ENCODE measurements at places on chromosomes 11 and 22.

- DNase-seq = no peak
These were observed 36.0 kb downstream of the MADD start for GRCh38 chr11:47305734-47306483.

- DNase-seq = no peak
These were observed 583 bp downstream of the MRPL23 start for GRCh38 chr11:1947592-1948237.

- DNase-seq = no peak
These were observed 9.3 kb downstream of the CARD18 start for GRCh38 chr11:105130189-105130813.

DNA sequence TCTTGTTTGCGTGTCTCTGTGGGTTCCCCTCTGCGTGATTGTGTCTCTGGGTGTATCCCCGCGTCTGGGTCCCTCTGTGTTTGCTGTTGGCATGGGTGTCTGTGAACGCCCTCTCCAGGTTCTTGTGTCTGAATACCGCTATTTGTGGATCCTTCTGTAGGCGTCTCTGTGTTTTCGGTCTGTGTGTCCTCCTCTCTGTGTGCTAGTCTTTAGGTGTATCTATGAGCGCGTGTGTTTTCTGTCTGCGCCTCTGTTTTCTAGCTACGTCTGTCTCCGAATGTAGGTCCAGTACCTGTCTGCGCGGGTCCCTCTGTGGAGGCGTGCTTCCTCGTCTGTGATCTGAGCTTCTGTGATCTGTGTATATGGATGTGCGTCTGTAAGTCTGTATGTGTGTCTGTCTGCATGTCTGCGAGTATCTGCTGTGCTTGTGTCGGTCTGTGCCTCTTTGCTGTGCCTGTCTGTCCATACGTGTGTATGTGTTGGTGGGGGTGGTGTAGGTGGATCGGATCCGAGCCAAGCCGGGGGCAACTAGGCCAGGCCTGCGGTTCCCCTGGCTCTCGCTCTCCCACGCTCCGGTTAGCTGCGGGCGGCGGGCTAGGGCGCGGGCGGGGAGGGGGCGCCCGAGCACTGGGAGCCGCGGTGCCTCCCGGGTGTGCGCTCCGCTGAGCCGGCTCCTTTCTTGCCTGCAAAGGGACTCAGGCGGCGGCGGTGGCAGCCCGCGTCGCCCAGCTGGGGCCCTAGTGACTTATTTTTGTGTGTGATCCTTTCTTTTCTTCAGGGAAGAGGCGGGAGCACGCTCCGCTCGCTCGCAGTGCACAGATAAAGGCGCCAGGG is 105.3 kb upstream of the E2F8 start:
- peak; percentile 58 for DNase-seq

GRCh38 chr11:119684361-119685110 is 44.5 kb downstream of the NECTIN1 start:
- no peak for DNase-seq

DNA sequence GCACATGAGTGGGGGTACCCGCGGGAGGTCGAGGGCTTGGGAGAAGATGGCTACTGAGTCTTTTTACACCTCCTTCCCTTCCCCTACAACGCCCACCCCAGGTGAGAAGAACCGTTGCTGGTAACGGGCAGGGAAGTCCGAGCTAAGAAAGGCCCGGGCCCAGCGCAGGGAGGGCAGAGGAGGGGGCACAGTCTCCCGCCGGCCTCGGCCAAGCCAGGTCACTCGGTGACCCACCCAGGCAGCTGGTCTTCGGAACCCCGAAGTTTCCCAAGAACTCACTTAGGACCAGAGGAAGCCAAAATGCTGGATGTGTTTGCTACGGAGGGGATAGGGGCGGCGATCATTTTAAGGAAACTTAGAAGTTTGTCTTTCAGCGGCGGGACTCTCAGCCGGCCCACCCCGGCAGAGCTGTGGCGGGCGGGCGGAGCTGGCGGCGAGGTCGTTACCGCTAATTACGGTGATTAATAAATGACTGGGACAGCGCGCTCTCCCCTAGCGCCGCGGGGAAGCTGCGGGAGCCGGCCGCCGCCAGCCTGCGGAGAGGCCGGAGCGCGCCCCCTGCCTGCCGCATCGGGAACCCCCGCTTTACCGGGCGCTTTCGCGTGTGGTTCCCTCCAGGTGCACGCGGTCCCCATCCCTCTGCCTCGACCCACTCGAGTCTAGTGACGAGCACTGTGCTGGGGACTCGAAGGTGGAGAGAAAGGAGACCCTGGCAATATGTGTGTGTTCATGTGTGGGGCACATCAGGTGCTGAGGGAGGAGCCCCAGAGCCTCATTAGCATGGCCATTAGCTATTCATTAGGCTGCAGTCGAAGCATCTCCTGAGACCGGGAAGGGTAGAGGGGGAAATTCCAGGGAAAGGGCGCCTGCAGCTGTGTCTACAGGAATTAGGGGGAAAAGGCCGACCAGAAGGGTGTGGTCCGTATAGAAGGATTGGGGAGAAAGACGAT is 945 bp downstream of the ROBO3 start:
- peak; percentile 81 for DNase-seq

DNA sequence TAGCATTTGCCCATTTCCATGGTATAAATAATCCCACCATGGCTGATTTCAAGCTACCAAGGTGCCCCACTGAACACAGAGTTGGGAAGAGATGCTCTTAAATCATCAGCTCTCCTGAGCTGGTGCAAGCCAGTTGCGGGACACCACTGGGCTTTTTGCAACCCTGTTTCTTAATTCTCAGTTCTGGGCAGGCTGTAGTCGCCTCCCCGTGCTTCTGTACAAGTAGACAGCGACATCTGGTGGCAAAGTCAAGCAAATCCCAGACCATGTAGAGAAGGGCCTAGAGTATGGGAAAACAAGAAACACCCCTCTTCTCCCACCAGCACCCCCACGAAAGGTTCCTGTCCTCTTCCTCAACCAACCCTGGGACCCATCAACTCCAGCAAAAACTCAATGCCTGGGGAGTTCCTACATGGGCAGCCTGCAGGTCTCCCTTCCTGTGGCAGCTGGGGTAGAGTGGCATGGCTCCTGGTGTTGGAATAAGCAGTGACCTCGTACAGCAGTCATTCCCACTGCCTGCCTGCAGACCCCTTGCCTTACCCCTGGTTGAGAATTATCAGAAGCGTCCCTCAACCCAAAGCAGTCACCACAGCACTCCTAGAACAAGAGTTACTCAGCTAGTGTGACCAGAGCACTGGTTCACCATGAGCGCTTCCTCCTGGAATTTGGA is 68.4 kb downstream of the IGLL5 start:
- peak; percentile 77 for DNase-seq

DNA sequence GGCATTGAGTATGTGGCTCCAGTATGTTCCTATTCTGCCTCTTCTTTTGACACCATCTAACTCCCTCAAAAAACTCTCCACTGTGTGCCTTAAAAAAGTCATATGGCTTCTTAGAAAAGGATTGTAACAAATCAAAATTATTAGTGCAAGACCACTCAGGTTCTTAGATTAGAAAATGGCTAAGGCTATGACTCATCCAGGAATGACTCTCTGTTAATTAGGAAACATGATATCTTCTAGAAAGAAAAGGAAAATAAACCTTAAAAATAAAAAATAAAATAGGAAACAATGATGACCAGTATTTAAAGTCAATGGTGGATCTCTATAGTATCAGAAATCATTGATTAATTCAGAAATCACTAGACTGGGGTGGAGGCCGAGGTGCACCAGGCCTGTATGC is 21.7 kb downstream of the SLC25A17 start:
- no peak for DNase-seq

GRCh38 chr11:32916361-32916760 is 23.8 kb downstream of the QSER1 start:
- DNase-seq = no peak

DNA sequence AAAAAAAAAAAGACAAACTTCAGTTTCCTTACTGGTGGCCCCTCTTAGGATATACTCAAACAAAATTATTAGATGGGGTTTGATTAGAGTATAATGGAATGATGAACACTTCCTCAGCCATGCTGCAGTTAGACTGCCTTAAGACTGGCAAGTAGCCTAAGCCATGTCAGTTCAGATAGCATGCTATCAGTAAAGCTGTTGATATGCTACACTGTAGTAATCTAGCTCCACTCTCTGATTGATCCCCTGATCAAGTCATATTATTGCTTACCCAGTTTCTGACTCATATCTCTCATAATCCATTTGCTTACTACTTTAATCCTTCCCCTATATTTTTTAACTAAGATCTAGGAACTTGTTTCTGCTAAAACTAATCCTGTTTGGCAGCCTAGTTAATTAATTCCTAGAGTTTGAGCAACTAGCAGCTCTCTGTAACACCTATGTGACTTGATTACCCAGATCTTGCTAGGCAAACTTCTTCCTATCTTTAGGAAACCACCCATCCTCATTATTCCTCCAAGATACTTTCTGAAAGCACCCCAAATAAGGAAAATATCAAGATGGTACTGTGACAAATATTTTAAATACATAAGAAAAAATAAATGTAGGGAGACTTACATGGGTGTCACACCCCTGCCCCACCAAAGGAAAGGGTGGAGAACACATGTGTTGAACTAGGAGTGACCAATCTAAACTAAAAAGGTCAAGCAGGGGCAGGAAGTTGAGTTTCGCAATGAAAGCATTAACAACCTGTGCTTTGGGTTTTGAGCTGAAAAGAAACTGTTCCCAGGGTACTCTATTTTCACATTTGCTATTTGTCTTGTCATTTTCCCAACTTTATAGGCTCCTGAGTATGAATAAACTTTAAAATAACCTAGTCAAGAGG is 43.2 kb downstream of the PIK3C2A start:
- DNase-seq = no peak

DNA sequence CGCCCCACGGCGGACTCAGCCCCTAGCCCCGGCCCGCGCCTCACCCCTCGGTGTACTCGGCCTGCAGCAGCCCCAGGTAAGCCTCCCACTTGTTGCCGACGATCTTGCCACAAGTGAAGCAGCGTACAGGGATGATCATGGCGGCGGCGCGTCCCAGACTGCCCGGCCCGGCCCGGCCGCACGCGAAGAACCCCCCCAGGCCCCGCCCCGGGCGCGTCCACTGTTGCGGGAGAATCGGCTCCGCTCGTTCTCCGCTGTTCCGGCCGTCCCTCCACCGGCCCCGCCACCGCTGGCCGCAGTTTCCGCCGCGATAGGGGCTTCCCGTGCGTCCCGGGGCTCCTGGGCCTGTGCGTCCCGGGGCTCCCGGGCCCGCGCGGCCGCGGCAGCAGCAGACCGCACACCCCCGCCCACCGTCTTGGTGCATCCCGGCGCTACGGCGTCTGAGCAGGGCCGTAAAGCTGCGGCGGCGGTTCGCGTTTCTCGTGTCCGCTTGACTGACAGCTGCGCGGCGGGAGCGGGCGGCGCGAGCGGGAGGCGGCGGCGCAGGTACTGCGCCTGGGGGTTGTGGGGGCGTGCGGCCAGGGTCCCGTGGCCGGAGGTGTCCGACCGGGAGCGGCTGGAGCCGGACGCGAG is at the start of the genes POLR2L and TSPAN4:
POLR2L (minus strand) TSS at position 160 of the 633 bp plus-strand sequence; CDS start at position 139, 21 bp downstream.
TSPAN4 (plus strand) TSS at position 483 of the 633 bp plus-strand sequence. CDS start 7,453 bp downstream, outside the sequence.
- peak; percentile 87 for DNase-seq

DNA sequence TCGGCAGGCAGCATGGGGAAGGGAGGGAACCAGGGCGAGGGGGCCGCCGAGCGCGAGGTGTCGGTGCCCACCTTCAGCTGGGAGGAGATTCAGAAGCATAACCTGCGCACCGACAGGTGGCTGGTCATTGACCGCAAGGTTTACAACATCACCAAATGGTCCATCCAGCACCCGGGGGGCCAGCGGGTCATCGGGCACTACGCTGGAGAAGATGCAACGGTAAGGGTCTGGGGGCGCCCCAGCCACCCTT is 204 bp downstream of the FADS2 start:
- no peak for DNase-seq

DNA sequence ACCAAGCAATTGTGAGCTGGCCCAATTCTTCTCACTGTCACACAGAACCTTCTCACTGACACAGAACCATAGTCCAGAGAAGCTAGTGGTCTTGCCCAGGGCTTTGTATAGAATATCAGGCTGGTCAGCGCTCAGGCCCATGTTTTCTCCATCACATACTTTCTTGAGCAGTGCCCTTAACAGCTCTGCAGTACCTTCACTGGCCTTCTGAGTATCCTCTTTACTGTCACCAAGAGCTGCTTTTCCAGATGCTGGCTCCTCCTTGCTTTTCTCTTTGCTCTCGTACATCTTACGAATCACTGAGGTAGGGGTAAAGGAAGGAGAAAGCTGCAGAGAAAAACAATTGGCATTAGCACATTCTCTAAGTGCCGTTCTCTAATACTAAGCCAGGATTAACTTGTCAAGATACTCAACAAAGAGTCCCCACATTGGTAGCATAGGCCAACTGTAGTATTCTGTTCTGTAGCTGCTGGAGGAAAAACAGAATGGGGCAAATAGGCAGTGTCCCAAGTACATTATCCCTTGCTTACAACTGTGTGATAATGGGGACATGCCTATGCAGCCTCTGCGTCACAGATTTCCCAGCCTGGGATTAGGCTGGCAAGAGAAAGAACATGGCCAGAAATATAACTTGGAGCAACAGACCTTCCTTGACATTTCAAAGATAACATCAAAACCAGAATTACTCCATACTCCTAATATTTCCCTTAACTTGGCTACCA is 43.5 kb downstream of the DRG1 start:
- no peak for DNase-seq

GRCh38 chr11:79697905-79698304 is 257.1 kb upstream of the TENM4 start:
- no peak for DNase-seq

- DNase-seq = peak; percentile 95
These were observed at the start of gene RPS6KA4 for GRCh38 chr11:64358907-64359711. TSS of gene RPS6KA4 (plus strand) at chr11:64359162. CDS start at chr11:64359236, 74 bp downstream.

GRCh38 chr22:30277547-30278344 is 11.1 kb upstream of the OSM start:
- DNase-seq = no peak

- peak; percentile 88 for DNase-seq
These were observed 24.2 kb downstream of the TSKU start for GRCh38 chr11:76807206-76807875.
